CD4-positive, alpha-beta memory T cell (primary cell): ENCODE measurements at places on chromosomes 6 and 20. TPM values are rescaled to one million over a fixed set of nuclear protein-coding genes. Genes with fewer than 3 reads are reported as not detected.

DNA sequence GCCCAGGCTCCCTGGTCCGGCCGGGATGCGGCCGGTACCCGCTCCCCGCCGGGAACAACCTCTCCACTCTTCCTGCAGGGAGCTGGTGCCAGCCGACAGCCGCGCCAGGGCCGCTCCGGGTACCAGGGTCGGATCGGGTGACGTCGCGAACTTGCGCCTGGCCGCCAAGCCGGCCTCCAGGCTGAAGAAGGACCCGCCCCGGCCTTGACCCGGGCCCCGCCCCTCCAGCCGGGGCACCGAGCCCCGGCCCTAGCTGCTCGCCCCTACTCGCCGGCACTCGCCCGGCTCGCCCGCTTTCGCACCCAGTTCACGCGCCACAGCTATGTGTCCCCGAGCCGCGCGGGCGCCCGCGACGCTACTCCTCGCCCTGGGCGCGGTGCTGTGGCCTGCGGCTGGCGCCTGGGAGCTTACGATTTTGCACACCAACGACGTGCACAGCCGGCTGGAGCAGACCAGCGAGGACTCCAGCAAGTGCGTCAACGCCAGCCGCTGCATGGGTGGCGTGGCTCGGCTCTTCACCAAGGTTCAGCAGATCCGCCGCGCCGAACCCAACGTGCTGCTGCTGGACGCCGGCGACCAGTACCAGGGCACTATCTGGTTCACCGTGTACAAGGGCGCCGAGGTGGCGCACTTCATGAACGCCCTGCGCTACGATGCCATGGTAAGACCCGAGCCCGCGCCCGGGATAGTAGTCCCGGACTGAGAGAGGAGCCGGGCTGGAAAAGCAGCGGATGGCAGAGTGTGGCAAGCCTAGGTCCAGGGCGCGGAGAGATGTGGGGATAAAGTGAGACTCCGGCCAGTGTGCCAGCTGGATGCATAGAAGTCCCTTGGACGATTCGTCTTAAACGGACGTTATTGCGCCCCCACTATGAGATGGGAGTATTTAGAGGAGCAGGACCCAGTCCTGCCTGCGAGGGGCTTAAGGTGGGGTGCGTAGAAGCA is at the start of gene NT5E:
Gene NT5E (plus strand): TSS at position 266 of the 942 bp plus-strand sequence. CDS start 57 bp downstream, at position 323.
- peak; percentile 29 for DNase-seq

NKX2-2 gene
- total RNA-seq = not detected

TAGAP gene
- 160 TPM for total RNA-seq

- DNase-seq = no peak
These were observed 37.1 kb downstream of the MAP1LC3A start for GRCh38 chr20:34595377-34596184.

GRCh38 chr6:30044630-30045029 is 16.4 kb upstream of the POLR1H start:
- no peak for DNase-seq
